A549 treated with ZK216348 at 1 μM for 4 hours (cell line): ENCODE measurements at places on chromosomes 16 and 17. TPM values are rescaled to one million over a fixed set of nuclear protein-coding genes. Genes with fewer than 3 reads are reported as not detected.

CCL4L2 gene
- total RNA-seq, result not detected in 5 replicates

SHISA6 gene
- not detected in 5 replicates for total RNA-seq

CES1 gene
- 30.8 to 52.0 TPM (median 33.8 TPM) in 5 replicates for total RNA-seq

CDC6 gene
- total RNA-seq, result 49.2 to 61.6 TPM (median 54.6 TPM) in 5 replicates

CES3 gene
- total RNA-seq, result 1.7 to 4.1 TPM (median 2.0 TPM) in 5 replicates

CDH15 gene
- total RNA-seq, result 0.09 to 0.16 TPM (median 0.15 TPM) in 3 of 5 replicates, not detected in the others

MAF gene
- 0.25 to 0.55 TPM (median 0.39 TPM) in 5 replicates for total RNA-seq

FBXL16 gene
- 3.5 to 8.1 TPM (median 7.5 TPM) in 5 replicates for total RNA-seq

C16orf89 gene
- total RNA-seq, result not detected in 5 replicates

FBXW10B gene
- total RNA-seq, result 2.1 to 4.6 TPM (median 2.9 TPM) in 5 replicates

TNP2 gene
- total RNA-seq, result not detected in 5 replicates

SRR gene
- total RNA-seq, result 6.8 to 11.0 TPM (median 9.6 TPM) in 5 replicates

TNS4 gene
- total RNA-seq, result 170 to 273 TPM (median 226 TPM) in 5 replicates

SPATA22 gene
- not detected in 5 replicates for total RNA-seq

KRT25 gene
- not detected in 5 replicates for total RNA-seq

TNFSF13 gene
- 0.09 to 1.5 TPM (median 0.57 TPM) in 5 replicates for total RNA-seq

CPPED1 gene
- 19.6 to 25.1 TPM (median 24.0 TPM) in 5 replicates for total RNA-seq

PIK3R5 gene
- 0.04 to 0.09 TPM in 2 of 5 replicates, not detected in the others for total RNA-seq

PRSS36 gene
- 0.83 to 2.0 TPM (median 0.93 TPM) in 5 replicates for total RNA-seq

CDH11 gene
- 0.34 to 0.72 TPM (median 0.47 TPM) in 5 replicates for total RNA-seq

PRM3 gene
- total RNA-seq, result not detected in 5 replicates

ZACN gene
- total RNA-seq, result 0.18 to 0.84 TPM (median 0.26 TPM) in 5 replicates
